ENCODE measurements at places on chromosomes 2 and 18. TPM values are rescaled to one million over a fixed set of nuclear protein-coding genes. Genes with fewer than 3 reads are reported as not detected.

DNA sequence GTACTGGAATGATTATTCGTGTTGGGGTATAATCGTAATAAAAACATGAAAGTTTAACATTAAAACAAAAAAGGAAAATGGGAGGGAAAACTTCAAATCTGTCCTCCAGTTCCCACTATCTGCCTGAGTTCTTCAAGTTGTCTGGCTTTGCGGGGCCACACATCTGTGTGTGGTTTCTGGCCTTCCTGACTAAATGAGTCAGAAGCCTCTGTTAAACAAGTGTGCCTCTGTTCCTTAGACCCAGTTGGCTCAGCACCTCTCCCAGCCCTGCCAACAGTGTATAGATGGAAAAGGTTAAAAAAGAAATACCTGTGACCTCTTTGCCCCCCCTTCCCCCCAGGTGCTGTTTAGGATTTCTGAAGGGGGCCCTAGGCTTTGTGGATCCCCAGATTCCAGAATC lies 30.2 kb downstream of the XDH start:
- DNase-seq, result no peak

DNA sequence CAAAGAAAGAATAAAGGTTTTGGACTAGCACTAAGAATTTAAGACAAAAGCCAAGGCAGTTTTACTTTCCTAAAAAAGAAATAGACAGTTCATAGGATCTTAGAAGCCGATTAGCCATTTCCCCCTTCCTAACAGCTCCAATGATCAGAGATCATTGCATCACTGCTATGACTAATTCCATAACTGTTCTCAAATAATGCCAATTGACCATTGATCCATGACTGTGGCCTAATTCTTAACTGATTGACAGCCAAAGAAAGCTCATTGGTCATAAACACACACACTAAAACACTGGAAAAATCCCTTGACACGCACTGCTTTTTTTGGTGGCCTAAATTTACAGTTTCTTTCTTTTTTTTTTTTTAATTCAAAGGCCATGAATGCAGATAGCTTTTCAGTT lies 345.0 kb upstream of the ACVR2A start:
- DNase-seq, result no peak

GRCh38 chr18:22394428-22394827 lies 23.3 kb downstream of the CTAGE1 start:
- no peak for DNase-seq

GRCh38 chr2:149224543-149224942 lies 105.8 kb upstream of the LYPD6 start:
- DNase-seq, result no peak

DNA sequence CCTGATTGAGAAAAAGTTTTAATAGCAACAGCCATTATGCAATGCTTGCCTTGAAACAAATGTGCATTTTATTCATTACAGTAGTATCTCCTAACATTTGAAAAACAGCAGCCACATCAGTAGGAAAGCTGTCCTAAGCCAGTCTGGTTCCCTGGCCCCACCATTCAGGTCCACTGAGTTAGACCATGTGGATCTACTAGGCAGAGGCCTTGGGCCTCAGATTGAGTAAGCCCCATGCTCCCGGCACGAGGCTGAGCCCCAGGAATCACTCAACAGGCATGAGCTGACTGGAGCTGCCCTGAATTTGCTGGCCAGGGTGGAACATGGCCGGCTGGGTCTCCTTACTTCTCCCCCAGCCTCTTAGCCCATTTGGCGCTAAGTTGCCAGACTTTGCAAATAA lies 103.4 kb downstream of the ZFP36L2 start:
- DNase-seq, result no peak

GRCh38 chr2:172177996-172178395 lies 75.3 kb upstream of the DLX2 start:
- DNase-seq, result no peak

GRCh38 chr2:199457147-199458008 lies at the start of gene SATB2:
TSS of gene SATB2 (minus strand) at chr2:199457939. CDS start at chr2:199456037, 1,902 bp downstream.
- peak; percentile 85 for DNase-seq

GRCh38 chr2:8643996-8644356 lies 37.9 kb upstream of the ID2 start:
- no peak for DNase-seq

- DNase-seq, result no peak
Measured at GRCh38 chr18:28863396-28863795, 686.5 kb upstream of the CDH2 start.

DNA sequence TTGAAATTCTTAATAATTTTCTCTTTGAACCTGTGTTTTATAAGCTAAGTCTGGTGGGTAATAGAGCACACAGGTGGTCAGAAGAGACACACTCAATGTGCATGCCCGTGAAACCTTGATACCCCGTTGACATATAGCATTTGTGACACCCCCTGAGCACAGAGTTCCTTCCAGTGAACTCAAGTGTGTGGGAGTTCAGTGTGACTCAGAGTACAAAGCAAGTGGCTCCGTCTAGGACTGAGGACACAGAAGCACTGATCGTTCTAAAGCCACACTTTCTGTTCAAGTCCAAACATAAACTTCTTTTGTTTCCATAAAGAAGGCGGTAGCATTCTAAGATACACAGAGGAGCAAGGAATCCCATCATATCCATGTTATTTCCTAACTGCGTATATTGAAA lies 523.6 kb downstream of the PID1 start:
- no peak for DNase-seq

- DNase-seq, result peak; percentile 31
Measured at GRCh38 chr2:240322231-240322955, 113.1 kb upstream of the GPC1 start.

DNA sequence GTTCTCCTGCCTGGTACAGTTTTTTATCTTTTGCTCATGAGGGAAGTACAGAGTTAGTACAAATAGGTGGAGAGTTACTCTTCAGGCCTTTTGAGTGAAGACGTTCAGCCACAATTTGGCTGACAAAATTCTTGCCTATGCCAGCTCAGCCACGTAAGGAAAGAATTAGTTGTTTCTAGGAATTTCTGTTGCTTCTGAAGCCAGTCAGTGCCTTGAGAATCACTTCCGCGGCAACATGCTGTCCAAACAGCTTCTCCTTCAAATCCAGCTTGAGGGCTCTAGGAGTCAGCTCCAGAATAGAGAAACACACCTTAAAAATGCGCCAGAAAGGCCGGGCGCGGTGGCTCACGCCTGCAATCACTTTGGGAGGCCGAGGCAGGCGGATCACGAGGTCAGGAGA lies 27.5 kb downstream of the M1AP start:
- no peak for DNase-seq

- no peak for DNase-seq
Measured at GRCh38 chr2:230362030-230362691, 35.2 kb downstream of the SP140L start.

- no peak for DNase-seq
Measured at GRCh38 chr2:64221935-64222334, 77.7 kb upstream of the PELI1 start.

GRCh38 chr2:15832030-15832709 lies 108.2 kb upstream of the MYCN start:
- DNase-seq, result no peak

- DNase-seq, result peak; percentile 84
Measured at GRCh38 chr18:13452871-13453680, 234.5 kb downstream of the LDLRAD4 start.

- DNase-seq, result no peak
Measured at GRCh38 chr2:60470340-60470739, 83.1 kb downstream of the BCL11A start.

DNA sequence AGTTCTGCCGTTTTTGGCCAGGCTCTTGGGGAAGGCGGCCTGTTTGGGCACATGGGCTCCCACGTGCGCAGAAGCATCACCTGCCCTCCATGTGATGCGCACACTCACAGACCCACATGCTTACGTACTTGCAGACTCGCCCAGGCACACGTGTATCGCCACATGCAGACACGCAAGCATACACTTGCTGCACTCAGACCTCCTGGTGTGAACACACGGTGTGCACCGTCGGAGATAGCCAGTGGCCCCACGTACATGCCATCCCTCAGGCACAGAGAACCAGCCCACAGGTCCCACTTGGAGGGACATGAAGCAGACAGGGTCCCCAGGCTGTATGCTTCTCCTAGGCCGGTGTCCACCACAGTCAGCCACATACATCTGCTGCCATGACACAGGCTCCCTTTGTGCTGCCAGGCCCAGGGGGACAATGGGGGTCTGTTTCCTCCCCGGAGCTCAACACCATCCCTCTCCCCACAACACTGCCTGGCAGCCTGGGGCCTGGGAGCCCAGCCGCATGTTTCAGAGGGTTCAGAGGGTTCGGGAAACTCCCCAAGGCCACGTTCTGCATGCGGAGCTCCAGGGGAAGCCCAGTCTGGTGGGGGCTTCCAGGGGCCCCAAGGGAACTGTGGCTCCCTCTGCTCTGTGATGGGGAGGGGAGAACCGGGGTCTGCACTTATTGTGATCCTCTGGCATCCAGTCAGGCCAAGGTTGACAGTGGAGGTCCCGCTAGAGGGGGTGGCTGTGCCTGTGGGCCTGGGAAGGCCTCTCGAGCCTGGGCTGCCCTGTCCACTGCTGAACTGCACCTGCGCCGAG lies 208.1 kb upstream of the HAAO start:
- peak; percentile 31 for DNase-seq

- no peak for DNase-seq
Measured at GRCh38 chr2:132632000-132632649, 37.9 kb downstream of the LYPD1 start.

- DNase-seq, result no peak
Measured at GRCh38 chr18:54888933-54889332, 60.7 kb downstream of the RAB27B start.

- DNase-seq, result no peak
Measured at GRCh38 chr2:105678346-105678745, 66.4 kb upstream of the NCK2 start.

DNA sequence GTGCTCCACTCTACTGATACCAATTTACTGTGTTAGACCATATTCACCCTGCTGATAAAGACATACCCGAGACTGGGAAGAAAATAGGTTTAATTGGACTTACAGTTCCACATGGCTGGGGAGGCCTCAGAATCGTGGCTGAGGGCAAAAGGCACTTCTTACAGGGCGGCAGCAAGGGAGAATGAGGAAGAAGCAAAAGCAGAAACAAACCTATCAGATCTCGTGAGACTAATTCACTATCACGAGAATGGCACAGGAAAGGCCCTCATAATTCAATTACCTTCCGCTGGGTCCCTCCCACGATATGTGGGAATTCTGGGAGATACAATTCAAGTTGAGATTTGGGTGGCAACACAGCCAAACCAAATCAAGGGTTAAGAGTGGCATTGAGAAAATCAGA lies 65.2 kb downstream of the LDLRAD4 start:
- DNase-seq, result no peak

GRCh38 chr2:232534940-232535651 lies 4.4 kb upstream of the CHRNG start:
- DNase-seq, result no peak

- DNase-seq, result no peak
Measured at GRCh38 chr18:11976315-11977152, 4.8 kb upstream of the IMPA2 start.

GRCh38 chr2:26852405-26853306 lies 4.7 kb downstream of the DPYSL5 start:
- no peak for DNase-seq

- peak; percentile 65 for DNase-seq
Measured at GRCh38 chr2:23460228-23460627, 75.2 kb downstream of the KLHL29 start.

GRCh38 chr18:41042866-41043265 lies 912.2 kb upstream of the PIK3C3 start:
- no peak for DNase-seq

- no peak for DNase-seq
Measured at GRCh38 chr2:64637931-64638330, 15.8 kb downstream of the SERTAD2 start.

DNA sequence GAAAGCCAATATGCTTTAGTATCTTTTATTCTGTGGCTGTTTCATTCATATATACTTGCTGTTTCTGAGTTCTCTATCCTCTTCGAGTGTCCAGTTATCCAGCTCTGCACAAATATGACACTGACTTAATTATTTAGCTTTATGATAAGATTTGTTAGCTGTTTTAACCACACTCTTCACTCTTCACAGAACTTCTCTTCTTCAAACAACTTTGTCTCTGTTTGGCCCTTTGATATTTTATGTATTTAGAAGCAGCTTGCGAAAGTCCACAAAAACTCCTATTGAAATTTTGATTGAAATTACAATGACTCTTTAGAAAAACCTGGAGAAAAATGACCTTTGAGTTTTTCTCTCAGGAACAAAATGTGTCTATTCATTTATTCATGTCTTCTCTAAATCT lies 407.0 kb downstream of the CPS1 start:
- DNase-seq, result no peak

- DNase-seq, result no peak
Measured at GRCh38 chr2:197304556-197305011, 6.0 kb downstream of the ANKRD44 start.

- DNase-seq, result no peak
Measured at GRCh38 chr2:62352031-62352430, 154.0 kb downstream of the TMEM17 start.

GRCh38 chr2:31108561-31109286 lies 29.5 kb downstream of the GALNT14 start:
- no peak for DNase-seq

- no peak for DNase-seq
Measured at GRCh38 chr2:112175958-112176573, 37.9 kb downstream of the FBLN7 start.

GRCh38 chr2:237438080-237438940 lies 24.3 kb upstream of the COL6A3 start:
- DNase-seq, result peak; percentile 82

DNA sequence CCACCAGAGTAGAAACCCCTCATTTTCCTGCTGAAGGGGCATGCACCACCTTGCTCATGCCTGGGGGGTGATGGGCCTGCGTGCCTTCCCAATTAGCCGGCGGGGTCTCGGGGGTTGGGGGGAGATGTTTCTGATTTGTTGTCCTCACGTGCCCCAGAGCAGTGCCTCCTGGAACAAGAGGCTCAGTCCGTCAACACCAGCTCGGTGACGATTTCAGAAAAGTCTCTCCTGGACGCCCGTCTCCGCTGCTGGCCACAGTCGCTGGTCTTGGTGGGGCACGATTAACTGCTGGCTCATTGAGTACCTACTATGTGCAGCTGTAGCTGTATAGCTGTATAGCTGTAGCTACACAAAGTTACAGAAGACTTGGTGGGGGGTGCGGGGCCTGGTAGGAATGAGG lies 4.4 kb downstream of the ACKR3 start:
- peak; percentile 38 for DNase-seq

- no peak for DNase-seq
Measured at GRCh38 chr2:204251158-204251997, 293.9 kb upstream of the PARD3B start.

GRCh38 chr2:23549051-23549450 lies 164.1 kb downstream of the KLHL29 start:
- DNase-seq, result no peak

Gene COL6A3
- total RNA-seq, result 0.56 TPM

Gene PROC
- 0.46 TPM for total RNA-seq

Gene HOXD8
- not detected for total RNA-seq

Gene ST6GAL2
- 15.6 TPM for total RNA-seq

Gene HOXD1
- 0.18 TPM for total RNA-seq

Gene NFATC1
- total RNA-seq, result 26.3 TPM

Gene ANKZF1
- 337 TPM for total RNA-seq

Gene DHRS9
- total RNA-seq, result not detected

Gene UGT1A6
- not detected for total RNA-seq

Gene SLC66A3
- total RNA-seq, result 17.5 TPM

Gene FSIP2
- total RNA-seq, result 6.7 TPM

Gene STAMBP
- 41.6 TPM for total RNA-seq

Gene NEUROD1
- not detected for total RNA-seq

Data from endodermal cell (in vitro differentiated cells).